B cell (primary cell): ENCODE measurements at places on chromosomes 13 and 19. TPM values are rescaled to one million over a fixed set of nuclear protein-coding genes. Genes with fewer than 3 reads are reported as not detected.

Gene ITGBL1
- total RNA-seq = not detected in 2 replicates

Gene ZFP82
- total RNA-seq = 14.4 and 14.6 TPM in 2 replicates

Gene CEACAM20
- total RNA-seq = not detected in 2 replicates

Gene ENOX1
- not detected in 2 replicates for total RNA-seq

Gene GPR12
- not detected in 2 replicates for total RNA-seq

Gene SIAH3
- total RNA-seq = not detected in 2 replicates
